ENCODE measurements at places on chromosomes 1 and 21.

DNA sequence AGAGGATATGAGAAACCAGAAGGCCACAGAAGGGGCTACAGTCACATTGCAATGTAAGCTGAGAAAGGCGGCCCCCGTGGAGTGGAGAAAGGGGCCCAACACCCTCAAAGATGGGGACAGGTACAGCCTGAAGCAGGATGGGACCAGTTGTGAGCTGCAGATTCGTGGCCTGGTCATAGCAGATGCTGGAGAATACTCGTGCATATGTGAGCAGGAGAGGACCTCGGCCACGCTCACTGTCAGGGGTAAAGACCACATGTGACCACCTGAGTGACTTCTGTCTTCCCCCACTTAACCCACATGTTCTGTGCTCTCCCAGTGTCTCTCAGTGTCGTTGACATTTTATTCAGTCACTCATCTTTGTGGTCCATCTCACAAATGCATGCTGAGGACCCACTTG is 92.1 kb downstream of the OBSCN start:
- DNase-seq: no peak

- no peak for DNase-seq
These were observed 74.4 kb upstream of the HAO2 start for GRCh38 chr1:119294199-119294598.

GRCh38 chr21:15741510-15741909 is 11.7 kb downstream of the USP25 start:
- no peak for DNase-seq

DNA sequence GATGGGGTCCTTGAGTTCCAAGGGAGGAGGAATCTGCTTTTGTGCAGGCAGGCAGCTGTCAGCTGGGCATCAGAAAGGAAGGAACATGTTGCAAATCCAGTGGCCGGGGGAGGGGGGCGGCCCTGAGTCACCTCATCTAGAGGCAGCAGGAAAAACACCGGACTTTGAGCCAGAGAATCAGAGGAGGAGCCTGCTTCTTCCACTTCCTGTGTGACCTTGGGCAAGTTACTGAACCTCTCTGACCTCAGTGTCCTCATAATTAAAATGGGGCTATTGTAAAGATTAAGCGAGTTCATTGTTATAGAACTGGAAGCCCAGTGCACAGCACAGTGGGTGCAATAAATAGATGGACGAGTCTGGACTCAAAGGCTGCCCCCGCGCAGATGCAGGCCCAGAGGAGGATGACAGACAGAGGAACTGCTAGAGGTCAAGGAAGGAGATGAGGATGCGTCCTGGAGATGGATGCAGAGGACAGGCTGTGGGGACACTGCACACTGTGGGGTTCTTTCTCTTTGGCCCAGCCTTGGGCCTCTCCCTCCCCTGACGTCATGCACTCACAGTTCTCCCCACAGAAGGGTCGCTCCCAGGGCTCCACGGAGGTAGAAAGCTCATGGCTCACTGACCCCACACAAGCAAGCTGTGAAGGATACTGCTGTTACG is 714.3 kb downstream of the MATN1 start:
- DNase-seq: peak; percentile 57

- no peak for DNase-seq
These were observed 143.6 kb downstream of the EDEM3 start for GRCh38 chr1:184610876-184611595.

Measured in right lobe of liver (tissue), 6 donors.